Activated B cell treated with CpG ODN at 0.5 μM for 24 hours (primary cell): ENCODE measurements at places on chromosomes 12 and 14. TPM values are rescaled to one million over a fixed set of nuclear protein-coding genes. Genes with fewer than 3 reads are reported as not detected.

- peak; percentile 32 for DNase-seq
Observed at GRCh38 chr14:29927376-29928116, at the start of gene PRKD1. TSS of gene PRKD1 (minus strand) at chr14:29927847.

DNA sequence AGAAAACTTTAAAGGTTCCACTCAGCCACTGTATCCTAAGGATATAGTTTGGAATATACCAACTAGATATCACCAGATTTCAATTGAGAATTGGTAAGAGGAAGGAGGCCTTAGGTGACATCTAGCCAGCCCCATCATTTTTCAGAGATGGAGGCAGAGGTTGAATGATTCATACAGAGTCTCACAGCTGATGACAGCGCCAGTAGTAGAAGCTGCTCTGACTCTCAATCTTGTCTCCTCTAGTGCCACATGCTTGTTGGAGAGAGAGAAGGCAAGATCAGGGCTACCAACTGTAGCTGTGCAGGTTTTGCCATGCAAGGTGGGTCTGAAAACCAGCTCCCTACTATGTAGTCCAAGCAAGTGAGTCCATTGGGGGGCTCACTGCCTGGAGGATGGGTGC, 6.1 kb downstream of the FRMD6 start:
- no peak for DNase-seq

DNA sequence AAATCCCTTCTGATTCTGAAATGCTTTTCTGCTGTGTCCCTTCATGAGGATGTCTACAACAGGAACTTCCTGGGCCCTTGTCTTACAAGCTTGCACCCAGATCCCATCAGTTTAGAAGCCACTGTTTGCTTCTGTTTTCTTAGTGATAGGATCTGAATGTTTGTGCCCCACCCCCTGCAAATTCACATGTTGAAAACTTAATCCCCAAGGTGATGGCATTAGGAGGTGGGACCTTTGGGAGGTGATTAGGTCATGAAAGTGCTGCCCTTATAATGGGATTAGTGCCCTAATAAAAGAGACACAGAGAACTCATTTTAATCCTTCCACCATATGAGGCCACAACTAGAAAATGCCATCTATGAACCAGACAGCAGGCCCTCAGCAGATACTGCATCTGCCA, 36.0 kb upstream of the GNPNAT1 start:
- no peak for DNase-seq

DNA sequence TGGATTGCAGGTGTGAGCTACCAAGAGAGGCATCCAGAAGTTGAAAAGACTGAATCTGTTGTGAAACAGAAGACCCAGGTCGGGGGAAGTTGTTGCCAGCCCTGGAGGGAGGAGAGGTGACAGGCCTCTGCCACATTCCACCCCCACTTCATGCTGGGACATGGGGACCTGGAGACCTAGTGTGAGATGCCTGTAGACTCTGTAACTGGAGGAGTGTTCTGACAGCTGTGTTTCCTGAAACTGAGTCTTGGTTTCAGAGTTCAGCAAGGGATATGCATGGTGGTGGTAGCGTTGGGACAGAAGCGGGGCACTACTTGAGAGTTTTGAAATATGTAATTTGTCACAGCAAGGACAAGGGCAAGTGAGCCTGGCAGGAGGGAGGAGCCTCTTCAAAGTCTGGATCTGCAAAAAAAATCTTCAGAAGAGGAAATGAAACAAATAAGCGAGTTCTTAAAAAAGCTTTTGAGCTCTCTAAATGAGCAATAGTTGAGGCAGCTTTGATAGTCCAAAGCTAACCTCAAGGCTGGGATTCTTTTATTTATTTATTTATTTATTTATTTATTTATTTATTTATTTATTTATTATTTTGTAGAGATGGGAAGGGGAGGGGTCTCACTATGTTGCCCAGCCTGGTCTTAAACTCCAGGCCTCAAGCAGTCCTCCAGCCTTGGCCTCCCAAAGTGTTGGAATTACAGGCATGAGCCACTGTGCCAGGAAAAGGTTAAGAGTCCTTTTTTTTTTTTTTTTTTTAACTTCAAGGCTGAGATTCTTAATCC, 58.9 kb upstream of the EEA1 start:
- DNase-seq, result peak; percentile 37

- DNase-seq, result no peak
Observed at GRCh38 chr14:97977651-97978261, 1180.6 kb downstream of the VRK1 start.

Gene CIT
- total RNA-seq, result 3.6 and 6.1 TPM in 2 replicates
